GM12892 (cell line): ENCODE measurements at places on chromosomes 4 and X.

DNA sequence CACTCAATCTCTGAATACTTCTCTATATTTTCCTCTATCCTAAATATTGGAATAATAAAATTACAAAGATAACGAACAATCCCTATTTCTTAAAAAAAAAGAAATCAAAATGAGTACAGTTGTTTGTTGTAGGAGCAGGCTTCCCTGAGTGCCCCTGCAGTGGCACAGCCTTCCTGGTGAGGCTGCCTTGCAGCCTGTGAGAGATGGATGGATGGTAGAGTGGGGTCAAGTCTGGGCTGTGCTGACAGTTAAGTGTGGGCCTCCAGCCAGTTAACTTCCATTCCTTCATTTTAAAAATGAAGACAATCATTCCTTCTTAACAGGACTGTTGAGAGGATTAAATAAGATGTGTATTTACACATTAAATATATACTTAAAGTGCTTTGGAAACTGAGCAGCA lies 136.9 kb downstream of the MGST2 start:
- DNase-seq: no peak

GRCh38 chr4:95084584-95084983 lies 326.8 kb downstream of the BMPR1B start:
- DNase-seq: no peak

- no peak for DNase-seq
Observed at GRCh38 chr4:1002631-1003251, 8.7 kb upstream of the FGFRL1 start.

DNA sequence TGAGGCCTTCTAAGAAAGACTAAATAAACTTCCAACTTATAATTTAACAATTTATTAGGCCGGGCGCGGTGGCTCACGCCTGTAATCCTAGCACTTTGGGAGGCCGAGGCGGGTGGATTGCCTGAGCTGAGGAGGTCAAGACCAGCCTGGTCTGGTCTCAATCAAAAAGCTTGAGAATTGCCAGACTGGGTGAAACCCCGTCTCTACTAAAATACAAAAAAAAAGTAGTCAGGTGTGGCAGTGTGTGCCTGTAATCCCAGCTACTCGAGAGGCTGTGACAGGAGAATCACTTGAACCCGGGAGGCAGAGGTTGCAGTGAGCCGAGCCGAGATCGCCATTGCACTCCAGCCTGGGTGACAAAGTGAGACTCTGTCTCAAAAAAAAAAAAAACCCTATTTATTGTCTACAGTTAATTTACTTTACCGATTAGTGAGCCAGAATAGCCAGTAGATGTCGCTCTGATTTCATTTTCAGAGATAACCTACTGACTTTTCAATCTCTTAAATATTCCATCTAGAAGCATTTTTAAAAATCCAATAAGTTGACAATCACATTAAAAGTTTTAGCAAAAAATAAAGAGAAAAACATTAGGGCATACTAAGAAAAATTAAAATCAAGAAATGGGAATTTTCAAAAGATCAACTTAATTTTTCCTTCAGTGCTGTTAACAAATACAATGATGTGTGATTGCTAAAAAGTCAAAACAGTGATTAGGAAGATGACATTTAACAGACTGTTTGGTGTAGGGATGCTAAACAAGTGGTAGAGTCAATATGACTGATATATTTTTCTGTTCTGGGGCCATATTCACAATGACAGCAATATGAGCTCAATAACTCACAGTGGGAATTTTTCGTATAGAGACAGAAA lies 4.3 kb upstream of the SHROOM3 start:
- DNase-seq: no peak

- no peak for DNase-seq
Observed at GRCh38 chr4:84501721-84502267, 2.7 kb upstream of the NKX6-1 start.

DNA sequence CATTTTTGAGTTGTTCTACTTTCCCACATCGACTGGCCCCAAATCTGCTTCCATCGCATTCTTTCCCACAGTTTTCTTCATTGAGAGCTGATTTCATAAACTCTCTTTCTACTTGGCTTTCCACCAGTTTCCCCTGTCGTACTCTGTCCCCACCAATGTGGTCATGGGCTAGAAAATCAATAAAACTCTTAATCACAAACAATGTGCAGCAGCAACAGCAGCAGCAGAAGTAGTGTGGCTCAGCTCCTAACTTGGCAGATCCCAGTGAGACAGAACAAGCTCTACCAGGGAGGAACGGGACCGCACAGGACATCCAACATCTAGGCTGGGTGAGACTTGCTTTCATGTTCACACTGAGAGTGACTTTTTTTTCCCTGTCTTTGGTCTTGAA lies 3.1 kb upstream of the SETD7 start:
- DNase-seq: no peak

GRCh38 chr4:82865592-82865991 lies 25.4 kb downstream of the SEC31A start:
- no peak for DNase-seq

- no peak for DNase-seq
Observed at GRCh38 chr4:22500128-22500611, 15.7 kb downstream of the ADGRA3 start.

DNA sequence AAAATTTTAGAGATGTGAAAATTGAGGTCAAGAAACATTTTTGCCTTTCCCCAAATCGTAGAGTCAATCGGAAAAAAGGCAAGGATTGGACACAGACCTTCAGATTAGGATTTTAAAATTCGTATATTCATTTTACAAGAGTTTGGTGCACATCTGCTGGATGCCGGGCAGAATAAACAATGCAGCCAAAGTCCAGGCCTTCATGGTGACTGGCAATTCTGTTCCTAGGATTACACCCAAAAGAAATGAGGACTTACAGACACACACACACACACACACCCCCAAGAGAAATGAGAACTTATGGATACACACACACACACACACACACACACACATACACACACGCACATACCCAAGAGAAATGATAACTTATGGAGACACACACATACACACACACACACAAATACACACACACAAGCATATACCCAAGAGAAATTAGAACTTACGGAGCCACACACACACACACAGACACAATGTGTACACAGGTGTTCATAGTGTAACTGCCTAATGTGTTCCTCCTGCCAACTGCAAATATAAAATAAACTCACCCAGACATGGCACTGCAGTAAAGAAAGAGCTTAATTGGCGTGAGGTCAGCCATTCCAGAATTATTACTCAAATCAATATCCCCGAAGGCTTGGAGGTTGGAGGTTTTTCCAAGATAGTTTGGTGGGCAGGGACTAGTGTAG lies 165.7 kb upstream of the STS start:
- DNase-seq: no peak

- DNase-seq: no peak
Observed at GRCh38 chr4:93384887-93385286, 443.7 kb upstream of the ATOH1 start.

DNA sequence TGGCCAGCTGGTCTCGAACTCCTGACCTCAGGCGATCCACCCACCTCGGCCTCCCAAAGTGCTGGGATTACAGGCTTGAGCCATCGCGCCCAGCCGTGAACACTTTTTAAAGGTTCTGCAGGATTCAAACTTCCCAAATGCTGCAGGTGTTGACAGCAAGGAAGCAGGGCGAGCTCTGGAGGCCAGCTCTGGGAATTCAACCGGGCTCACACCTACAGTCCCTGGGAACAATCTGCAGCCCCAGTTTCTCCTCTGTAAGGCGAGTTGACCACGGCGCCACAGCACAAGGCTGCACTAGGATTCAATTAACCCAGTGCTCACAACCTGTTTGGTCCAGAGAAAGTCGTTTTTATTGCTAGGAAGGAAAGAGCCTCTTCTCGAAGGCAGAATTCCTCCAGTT lies 1.6 kb downstream of the MTNR1A start:
- no peak for DNase-seq

DNA sequence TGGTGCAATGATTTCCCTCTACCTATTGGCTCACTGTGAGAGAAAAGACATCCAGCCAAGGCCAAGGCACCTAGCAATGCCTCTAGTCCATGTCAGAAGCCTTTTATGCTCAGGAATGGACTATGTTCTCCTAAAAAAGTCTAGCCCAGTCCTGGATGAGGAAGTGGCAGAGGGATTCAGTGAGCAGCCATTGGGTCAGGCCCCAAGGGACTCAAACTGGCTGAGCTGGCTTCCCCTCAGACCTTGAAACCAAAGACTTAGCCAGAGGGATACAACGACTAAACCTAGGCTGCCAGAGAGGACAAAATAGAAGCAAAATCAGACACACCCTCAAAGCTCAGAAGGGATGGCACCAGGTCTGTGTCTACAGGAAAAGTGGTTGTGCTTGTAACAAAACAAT lies 49.1 kb downstream of the ARHGEF9 start:
- no peak for DNase-seq

DNA sequence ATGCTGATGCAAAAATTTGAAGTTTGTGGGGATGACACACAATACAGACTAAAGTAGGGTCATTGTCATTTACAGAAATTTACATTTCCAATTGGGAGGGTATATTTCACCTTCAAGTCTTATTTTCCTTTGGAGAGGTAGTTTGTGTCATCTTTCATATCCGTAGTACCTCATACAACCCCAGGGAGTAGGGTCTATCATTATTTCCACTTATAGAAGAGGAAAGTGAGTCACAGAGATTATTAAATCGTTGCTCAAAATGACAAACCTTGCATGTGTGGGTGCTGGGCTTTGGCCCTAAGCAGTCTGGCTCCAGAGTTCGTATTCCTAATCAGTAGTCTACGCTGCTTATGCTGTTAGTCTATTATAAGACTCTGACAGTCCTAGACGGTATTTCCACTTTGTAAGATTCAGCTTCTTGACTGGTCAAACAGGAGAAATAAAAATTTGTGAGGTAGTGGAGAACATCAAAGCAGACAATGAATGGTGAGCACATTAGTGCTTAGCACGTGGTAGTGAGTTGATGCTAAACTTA lies 516.5 kb downstream of the PCDH7 start:
- no peak for DNase-seq

- DNase-seq: no peak
Observed at GRCh38 chrX:118655561-118656246, 71.7 kb upstream of the IL13RA1 start.

GRCh38 chrX:118853596-118853995 lies 30.0 kb downstream of the ZCCHC12 start:
- no peak for DNase-seq

DNA sequence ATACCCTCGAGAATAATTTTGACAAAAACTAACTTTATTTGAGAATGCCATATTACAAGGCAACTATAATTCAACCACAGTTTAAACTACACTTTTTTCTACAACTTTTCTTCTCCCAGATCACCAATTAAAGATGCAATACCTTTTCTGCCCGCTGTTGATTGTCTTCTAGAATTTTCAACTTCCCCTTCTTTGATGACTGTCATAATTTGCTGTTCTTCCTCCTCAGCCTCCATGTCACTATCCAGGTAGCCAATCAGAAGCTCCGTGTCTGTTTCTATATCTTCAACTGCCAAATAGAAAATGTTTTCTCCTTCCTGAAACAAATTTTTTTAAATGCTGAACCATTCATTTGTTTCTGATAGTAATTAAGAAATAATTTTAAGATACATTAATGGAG lies 101.5 kb downstream of the PRDM5 start:
- no peak for DNase-seq

GRCh38 chrX:134625315-134625718 lies 33.0 kb downstream of the PLAC1 start:
- no peak for DNase-seq

GRCh38 chr4:72557021-72557420 lies 12.0 kb downstream of the ADAMTS3 start:
- DNase-seq: no peak

DNA sequence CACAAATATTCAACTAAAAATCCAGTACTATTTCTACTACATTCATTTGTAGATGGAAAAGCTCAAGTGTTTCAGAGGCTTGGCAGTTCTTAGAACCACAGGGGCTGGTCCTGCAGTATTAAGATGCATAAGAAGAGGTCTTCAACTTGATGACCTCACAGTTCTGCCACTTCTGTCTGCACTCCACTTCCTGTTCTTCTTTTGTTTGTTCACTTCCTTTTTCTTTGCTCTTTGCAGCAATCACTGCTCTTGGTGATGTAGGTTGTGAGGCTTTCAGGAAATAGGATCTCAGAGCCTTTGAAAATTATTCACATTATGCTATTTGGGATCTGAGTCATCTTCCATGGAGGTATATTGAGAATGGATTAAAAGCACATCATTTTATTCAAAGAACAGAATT lies 602.0 kb upstream of the CPEB2 start:
- no peak for DNase-seq

DNA sequence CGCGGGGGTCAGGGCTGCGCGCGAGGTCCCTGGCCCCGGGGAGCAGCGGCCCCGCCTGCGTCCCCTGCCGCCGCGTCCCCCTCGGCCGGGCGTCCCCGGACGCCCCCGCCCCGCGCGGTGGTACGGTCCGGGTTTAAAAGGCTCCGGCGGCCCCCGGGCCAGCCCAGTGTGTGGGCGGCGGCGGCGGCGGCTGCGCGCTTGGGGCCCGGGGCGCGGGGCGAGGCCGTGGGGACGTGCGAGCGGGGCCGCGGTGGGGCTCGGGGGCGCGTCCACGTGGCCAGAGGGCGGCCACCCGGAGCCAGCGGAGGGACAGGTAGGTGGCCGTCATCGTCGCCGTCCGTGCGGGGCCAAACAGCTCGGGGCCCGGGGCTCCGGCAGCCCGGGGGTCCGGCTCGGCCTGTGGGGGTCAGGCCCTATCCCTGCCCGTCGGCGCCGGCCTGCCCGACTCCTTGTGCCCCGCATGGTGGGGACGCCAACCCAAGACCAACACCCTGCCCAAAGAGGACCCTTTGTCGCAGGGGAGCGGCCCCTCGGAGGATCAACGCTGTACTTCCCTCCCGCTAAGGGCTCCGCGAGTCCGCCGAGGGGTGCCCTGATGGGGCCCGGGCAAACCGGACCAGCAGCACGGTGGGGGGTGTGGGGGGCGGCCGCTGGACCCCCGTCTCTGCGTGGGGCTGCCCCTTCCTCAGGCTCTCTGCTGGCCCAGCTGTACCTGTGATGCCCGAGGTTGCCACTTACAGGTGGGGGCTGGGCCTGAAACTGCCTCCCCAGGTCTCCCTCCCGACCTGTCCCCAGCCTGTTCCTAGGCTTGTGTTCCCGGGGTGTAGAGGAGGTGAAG lies at the start of gene PLXNA3:
TSS of gene PLXNA3 (plus strand) at position 166 of the 838 bp plus-strand sequence. CDS start 1,903 bp downstream, outside the sequence.
- DNase-seq: peak; percentile 68

GRCh38 chr4:182189103-182189878 lies 53.9 kb upstream of the TENM3 start:
- DNase-seq: no peak

GRCh38 chr4:120158841-120159463 lies 92.3 kb upstream of the MAD2L1 start:
- no peak for DNase-seq

DNA sequence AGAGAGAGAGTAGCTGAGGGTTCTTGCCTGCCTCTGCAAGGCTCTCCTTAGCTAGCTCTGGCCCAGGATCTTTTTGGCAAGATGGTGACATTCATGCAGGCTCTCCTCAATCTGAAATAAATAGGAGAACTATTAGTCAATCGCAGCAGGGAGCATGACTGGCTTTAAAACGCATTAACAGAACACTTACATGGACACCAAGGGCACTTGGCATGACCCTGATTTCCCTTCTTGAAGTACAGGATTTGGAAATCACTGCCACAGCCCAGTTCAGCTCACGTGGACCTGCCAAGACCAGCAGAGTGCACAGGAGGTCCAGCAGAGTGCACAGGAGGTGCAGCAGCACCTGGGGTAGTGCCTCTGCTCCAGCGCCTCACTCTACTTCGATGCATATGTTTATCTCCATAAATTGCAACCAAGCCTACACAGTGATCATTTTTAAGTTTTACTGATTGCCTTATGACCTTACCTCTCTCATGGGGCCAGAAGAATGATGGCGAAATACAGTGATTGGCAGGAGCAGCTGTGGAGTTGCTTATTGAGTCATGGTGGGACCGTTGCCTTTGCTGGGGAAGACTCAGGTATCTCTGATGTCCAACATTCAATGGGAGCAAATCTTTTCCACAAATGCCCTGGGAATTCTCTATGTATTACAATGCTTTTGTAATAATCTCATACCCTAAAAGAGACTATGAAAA lies 122.4 kb downstream of the SYNPO2 start:
- DNase-seq: no peak
